ENCODE measurements at places on chromosomes 5 and 9.

DNA sequence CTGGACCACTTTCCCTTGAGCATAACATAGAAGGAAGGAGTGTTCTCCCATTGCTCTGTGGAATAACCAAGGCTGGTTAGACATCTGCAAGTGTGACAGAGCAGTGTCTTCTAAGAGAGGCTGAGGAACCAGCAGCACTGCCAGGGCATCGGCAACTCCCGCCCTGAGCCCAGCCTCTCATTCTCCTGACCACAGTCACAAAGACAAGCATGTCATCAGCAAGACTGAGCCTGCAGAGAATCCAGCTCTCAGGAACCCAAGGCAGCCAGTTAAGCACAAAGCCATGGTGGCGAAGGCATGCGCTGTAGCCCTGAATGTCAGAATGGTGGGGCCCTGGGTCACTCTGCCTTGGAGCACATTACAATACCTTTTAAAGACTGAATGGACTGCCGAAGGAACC is 253.9 kb downstream of the AGTPBP1 start:
- DNase-seq: no peak

GRCh38 chr5:107099506-107099905 is 571.2 kb downstream of the EFNA5 start:
- DNase-seq: no peak

DNA sequence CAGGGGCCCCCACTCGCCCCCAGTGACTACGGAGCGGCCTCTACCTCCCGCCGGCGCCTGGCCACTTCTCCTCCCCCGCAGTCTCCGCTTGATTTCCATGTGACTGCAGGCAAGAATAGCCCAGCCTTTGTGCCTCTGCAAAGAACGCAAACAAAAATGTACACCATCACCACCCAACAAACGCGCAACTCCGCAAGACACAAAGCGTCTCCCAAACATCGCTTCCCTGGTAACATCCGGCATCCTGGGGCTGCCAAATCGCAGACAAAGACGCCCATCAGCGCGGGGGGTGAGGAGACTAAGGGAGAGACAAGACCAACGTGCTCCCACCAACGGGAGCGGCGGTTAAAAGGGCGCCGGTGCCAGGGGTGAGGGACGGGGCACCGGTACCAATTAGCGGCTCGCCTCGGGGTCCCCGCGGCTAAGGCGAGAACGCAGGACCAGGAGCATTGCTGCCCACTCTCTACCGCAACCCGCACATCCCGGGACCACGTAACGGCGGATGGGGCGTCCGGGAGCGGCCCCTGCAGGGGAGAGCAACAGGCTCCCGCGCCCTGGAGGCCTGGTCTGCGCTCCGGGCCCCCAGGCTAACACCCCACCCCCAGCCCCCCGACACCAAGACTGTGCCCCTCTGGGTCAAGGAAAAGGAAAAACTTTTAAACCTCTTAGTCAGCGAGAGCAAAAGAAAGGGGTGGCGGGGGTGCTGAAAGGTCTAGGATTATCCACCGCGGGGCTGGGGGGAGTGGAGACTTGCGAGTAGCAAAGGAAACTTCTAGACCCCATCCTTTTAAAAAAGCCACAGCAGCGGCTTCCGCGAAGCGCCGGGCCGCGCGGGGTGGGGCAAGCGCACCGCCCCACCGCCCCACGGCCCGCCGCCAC is 885 bp downstream of the MPDZ start:
- peak; percentile 60 for DNase-seq

- DNase-seq: no peak
Observed at GRCh38 chr9:117545846-117546245, 131.0 kb upstream of the ASTN2 start.

- DNase-seq: no peak
Observed at GRCh38 chr5:112692472-112692871, 45.2 kb upstream of the APC start.
